Dorsolateral prefrontal cortex (tissue), 122 donors: ENCODE measurements at places on chromosomes 3 and 15. TPM values are rescaled to one million over a fixed set of nuclear protein-coding genes. Genes with fewer than 3 reads are reported as not detected.

The DPPA2 gene
- total RNA-seq, result not detected

The GCSAM gene
- not detected for total RNA-seq

The UNC13C gene
- 60.5 TPM for total RNA-seq

The RFTN1 gene
- total RNA-seq, result 37.8 TPM

The CHAC1 gene
- total RNA-seq, result 8.8 TPM

The CDC25A gene
- total RNA-seq, result 1.9 TPM

The SLC15A2 gene
- total RNA-seq, result 29.5 TPM

The A4GNT gene
- total RNA-seq, result not detected

The HCLS1 gene
- 15.0 TPM for total RNA-seq

The ZXDC gene
- total RNA-seq, result 48.0 TPM

The ALPK3 gene
- 6.0 TPM for total RNA-seq

The APBA2 gene
- 173 TPM for total RNA-seq

The SH2D7 gene
- total RNA-seq, result not detected

The P2RY1 gene
- 8.6 TPM for total RNA-seq

The NR2C2 gene
- total RNA-seq, result 71.4 TPM

The HEG1 gene
- total RNA-seq, result 27.9 TPM

The ACKR4 gene
- not detected for total RNA-seq

The SSR3 gene
- 94.7 TPM for total RNA-seq

The GOLGA6L10 gene
- total RNA-seq, result 2.0 TPM
